Karpas-422 (cell line): ENCODE measurements at places on chromosomes 11 and 22. TPM values are rescaled to one million over a fixed set of nuclear protein-coding genes. Genes with fewer than 3 reads are reported as not detected.

Gene OR2AT4
- total RNA-seq: 0.04 TPM in 1 of 2 replicates, not detected in the other

Gene MB
- not detected in 2 replicates for total RNA-seq

Gene GLYATL1
- total RNA-seq: not detected in 2 replicates

Gene BLID
- not detected in 2 replicates for total RNA-seq

Gene TANGO2
- 36.8 and 39.0 TPM in 2 replicates for total RNA-seq

Gene TIMP3
- total RNA-seq: not detected in 2 replicates

Gene PPFIA1
- 24.6 and 50.1 TPM in 2 replicates for total RNA-seq

Gene TENM4
- 0.87 TPM in 1 of 2 replicates, not detected in the other for total RNA-seq

DNA sequence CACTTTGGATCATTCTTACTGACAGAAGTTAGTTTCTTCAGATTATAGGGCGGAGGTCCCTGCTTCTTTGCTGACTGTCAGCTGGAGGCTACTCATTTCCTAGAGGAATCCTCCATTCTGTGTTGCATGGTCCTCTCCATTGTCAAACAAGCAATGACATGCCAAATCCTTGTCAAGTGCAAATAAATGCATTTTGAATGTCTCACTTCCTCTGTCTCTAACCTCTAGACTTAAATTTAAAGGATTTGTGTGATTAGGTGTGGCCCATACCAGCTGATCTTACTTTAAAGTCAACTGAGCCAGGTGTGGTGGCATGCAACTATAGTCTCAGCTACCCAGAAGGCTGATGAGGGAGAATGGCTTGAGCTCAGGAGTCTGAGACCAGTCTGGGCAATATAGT is 458.4 kb upstream of the CCDC179 start:
- no peak overlapping the region for H3K4me3 ChIP-seq
- DNase-seq: no peak
- H3K27me3 ChIP-seq: no peaks in the 10 kb centered on the region
- no peaks in the 10 kb centered on the region for H3K4me1 ChIP-seq

DNA sequence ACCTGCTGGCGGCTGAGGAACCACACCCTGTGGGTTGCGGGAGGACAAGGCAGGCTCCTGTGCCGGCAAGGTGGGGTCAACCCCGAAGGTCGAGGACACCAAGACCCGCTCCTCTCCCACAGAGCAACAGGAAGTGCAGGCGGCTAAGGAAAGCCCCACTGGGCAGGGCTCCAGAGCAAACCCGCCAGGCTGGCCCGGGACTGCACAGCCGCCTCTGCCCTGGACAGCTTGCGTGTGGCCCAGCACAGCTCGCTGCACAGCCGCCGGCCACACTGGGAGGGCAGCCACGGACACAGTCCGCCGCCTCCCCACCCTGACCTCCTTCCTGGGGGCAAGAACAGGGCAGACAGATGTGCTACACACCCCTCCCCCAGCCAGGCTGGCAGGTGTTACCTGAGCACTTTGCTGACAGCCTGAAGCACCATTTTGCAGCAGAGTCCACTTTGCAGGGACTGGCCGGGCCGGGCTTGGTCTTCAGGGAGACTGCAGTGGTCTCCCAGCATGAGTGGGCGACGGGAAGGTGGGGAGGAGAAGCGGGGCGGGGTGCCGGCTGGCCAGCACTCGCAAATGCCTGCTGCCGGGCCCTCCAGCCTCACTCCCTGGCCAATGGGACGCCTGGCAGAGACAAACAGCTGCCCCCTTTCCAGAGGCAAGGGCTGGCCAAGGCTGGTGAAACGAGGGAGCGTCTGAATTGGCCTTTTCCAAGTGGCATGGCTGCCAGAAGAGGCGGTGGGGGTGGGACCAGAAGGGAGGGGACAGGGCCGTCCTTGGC is at the start of gene MOB2:
Gene MOB2, minus strand, starts transcription at position 726 of the 772 bp plus-strand sequence. Its CDS starts 223 bp downstream, at position 503.
- no peaks in the 10 kb centered on the region for H3K36me3 ChIP-seq
- DNase-seq: no peak
- no peaks in the 10 kb centered on the region for H3K4me1 ChIP-seq

GRCh38 chr11:44771841-44772240 is 45.1 kb downstream of the TSPAN18 start:
- DNase-seq: no peak
- no peaks in the 10 kb centered on the region for H3K27me3 ChIP-seq
- H3K36me3 ChIP-seq: no peaks in the 10 kb centered on the region
- no peak overlapping the region for H3K4me3 ChIP-seq

GRCh38 chr11:96105944-96106343 is 182.0 kb upstream of the MTMR2 start:
- H3K4me3 ChIP-seq: no peak overlapping the region
- H3K27ac ChIP-seq: no peak overlapping the region
- no peaks in the 10 kb centered on the region for H3K4me1 ChIP-seq
- DNase-seq: no peak

GRCh38 chr22:39534092-39534506 is 1.6 kb upstream of the RPS19BP1 start:
- H3K4me3 ChIP-seq: no peak overlapping the region
- peaks cover 48% of the 10 kb centered on the region for H3K4me1 ChIP-seq
- no peak for DNase-seq
- H3K36me3 ChIP-seq: peaks cover 8% of the 10 kb centered on the region; the same call in 1 of the 2 replicates

DNA sequence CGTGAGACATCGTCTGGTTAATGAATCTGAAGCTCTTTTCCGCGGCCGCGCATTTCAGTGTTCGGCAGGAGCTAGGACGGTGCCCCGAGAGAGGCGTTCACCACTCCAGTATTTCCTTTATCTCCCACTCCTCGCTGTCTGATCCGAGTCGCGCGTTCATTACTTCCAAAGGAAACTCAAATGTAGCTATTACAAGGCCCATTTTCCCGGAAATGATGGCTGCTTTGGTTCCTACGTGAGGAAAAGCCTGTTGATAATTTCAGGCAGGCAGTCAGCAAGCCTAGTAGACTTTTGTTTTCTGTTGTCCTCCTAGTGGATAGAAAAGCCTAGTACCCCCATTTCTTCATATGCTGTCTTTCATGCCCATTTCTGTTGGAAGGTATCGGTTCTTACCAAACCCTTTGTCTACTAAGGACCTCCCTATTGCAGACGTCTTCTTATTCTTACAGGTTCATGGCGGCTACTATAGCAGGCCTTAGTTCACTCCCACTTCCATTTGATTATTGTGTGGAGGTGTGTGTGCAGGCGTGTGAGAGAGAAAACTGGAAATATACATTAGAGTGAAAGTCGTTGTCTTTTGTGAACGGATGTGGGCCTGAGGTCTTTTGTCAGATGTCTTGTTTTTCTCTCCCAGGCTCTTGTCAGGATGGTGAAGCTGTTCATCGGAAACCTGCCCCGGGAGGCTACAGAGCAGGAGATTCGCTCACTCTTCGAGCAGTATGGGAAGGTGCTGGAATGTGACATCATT is 737 bp downstream of the RBM4 start:
- H3K36me3 ChIP-seq: peaks cover 61% of the 10 kb centered on the region
- H3K4me1 ChIP-seq: peaks cover 53% of the 10 kb centered on the region
- DNase-seq: peak; percentile 56
- H3K4me3 ChIP-seq: peak overlapping the region; percentile 99
- no peaks in the 10 kb centered on the region for H3K27me3 ChIP-seq
- H3K27ac ChIP-seq: peak overlapping the region; percentile 88

GRCh38 chr22:44281768-44282637 is 30.7 kb downstream of the SHISAL1 start:
- peaks cover 13% of the 10 kb centered on the region for H3K4me1 ChIP-seq
- H3K27me3 ChIP-seq: no peaks in the 10 kb centered on the region
- no peak for DNase-seq
- H3K4me3 ChIP-seq: no peak overlapping the region
- H3K36me3 ChIP-seq: no peaks in the 10 kb centered on the region
- no peak overlapping the region for H3K27ac ChIP-seq

- H3K27me3 ChIP-seq: no peaks in the 10 kb centered on the region
- peak; percentile 93 for DNase-seq
- H3K27ac ChIP-seq: peak within 1 kb of the TSS; percentile 52; the same call in 1 of the 2 replicates
- no peaks in the 10 kb centered on the region for H3K36me3 ChIP-seq
Measured at GRCh38 chr22:38056969-38057891, at the start of gene PICK1. Gene PICK1 (plus strand): TSS chr22:38057404. CDS start chr22:38057810, 406 bp downstream.

- no peak overlapping the region for H3K4me3 ChIP-seq
- no peaks in the 10 kb centered on the region; the same call in 1 of the 2 replicates for H3K27me3 ChIP-seq
- no peaks in the 10 kb centered on the region for H3K36me3 ChIP-seq
- no peaks in the 10 kb centered on the region for H3K4me1 ChIP-seq
Measured at GRCh38 chr11:20729597-20730105, 60.3 kb downstream of the NELL1 start.

DNA sequence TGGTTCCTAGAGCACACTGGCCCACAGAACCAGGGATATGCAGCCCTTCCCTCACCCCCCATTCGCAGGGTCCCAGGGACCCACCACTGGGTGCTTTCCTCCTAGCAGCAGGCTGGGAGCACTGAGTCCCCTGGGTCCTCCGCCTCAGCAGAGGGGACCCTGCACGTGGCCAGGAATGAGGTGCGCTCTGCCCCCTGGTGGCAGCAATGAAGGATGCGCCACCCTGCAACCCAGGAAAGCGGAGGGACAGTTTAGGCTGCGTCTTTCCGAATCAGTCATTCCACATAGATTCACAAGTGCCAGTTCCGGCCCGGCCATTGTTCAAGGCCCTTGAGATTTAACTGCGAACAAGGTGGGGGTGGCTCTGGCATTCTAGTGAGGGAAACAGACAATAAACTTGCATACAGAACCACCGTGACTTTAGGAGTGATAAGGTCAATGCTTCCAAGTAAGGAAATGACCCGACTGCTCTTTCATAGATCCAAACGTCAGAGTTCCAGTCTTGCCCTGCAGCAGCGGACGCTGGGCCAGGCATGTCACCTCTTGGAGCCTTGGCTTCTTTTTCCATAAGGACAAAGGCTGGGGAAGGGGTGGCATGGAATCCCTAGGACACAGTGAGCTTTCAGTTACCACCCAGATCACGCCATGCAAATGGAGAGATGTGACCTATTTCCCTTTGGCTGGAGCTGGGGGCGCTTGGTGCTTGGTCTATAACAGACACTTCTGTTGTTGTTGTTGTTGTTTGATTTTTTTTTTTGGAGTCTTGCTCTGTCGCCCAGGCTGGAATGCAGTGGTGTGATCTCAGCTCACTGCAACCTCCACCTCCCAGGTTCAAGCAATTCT is 7.7 kb downstream of the RIN1 start:
- DNase-seq: peak; percentile 93
- peak overlapping the region; percentile 52 for H3K4me3 ChIP-seq
- no peak overlapping the region for H3K27ac ChIP-seq
- H3K4me1 ChIP-seq: peaks cover 16% of the 10 kb centered on the region
- no peaks in the 10 kb centered on the region for H3K27me3 ChIP-seq

DNA sequence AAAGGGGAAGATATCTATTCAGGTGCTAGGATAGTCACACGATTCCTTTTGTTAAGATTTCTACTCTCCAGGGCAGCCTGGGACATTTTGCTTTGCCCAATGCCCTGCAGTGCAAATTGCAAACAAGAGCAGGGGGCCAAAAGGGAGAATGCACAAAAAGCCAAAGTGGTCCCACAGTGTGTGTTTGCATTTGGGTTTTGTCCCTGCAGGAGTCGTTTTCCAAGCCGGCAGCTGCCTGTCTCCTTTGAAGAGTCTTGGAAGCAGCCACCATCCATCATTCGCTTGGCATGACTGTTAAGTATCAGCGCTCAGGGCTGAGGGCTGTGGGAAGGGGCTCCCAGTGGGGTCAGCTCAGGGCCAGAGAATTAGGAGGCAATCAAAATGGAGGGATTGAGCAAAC is 184.7 kb downstream of the MIAT start:
- no peaks in the 10 kb centered on the region for H3K36me3 ChIP-seq
- H3K27ac ChIP-seq: no peak overlapping the region
- no peaks in the 10 kb centered on the region for H3K27me3 ChIP-seq
- peaks cover 8% of the 10 kb centered on the region for H3K4me1 ChIP-seq
- H3K4me3 ChIP-seq: no peak overlapping the region

- peak overlapping the region; percentile 4; the same call in 1 of the 2 replicates for H3K27ac ChIP-seq
- H3K27me3 ChIP-seq: no peaks in the 10 kb centered on the region
- H3K4me1 ChIP-seq: peaks cover 7% of the 10 kb centered on the region
- H3K4me3 ChIP-seq: peak overlapping the region; percentile 27; the same call in 1 of the 2 replicates
- no peaks in the 10 kb centered on the region for H3K36me3 ChIP-seq
Measured at GRCh38 chr22:40898850-40899357, 37.0 kb upstream of the DNAJB7 start.

DNA sequence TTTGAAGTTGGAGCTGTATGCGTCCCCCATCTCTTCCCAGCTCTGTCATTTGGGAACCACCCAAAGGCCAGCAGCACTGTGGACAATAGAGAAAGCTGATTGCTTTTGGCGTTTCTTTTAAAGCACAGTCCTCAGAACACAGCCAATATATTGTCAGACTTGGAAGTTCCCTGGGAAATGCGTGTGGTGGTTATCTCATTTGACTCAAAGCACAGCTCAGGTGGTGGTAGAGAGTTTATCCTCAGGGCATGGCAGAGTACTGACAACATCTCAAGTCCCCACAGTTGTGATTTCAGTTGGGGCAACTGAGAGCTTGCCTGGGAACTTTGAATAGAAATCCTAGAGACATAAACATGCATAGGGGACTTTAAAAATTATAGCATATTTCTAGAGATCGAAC is 601.3 kb downstream of the ETS1 start:
- H3K4me3 ChIP-seq: no peak overlapping the region
- H3K36me3 ChIP-seq: no peaks in the 10 kb centered on the region
- H3K4me1 ChIP-seq: no peaks in the 10 kb centered on the region
- no peak overlapping the region for H3K27ac ChIP-seq
- no peaks in the 10 kb centered on the region for H3K27me3 ChIP-seq
- DNase-seq: no peak

GRCh38 chr11:35145271-35145670 is 6.3 kb downstream of the CD44 start:
- H3K36me3 ChIP-seq: no peaks in the 10 kb centered on the region
- 0 out of 2 replicates have a peak, but pooled peaks cover 4% of the 10 kb centered on the region for H3K27me3 ChIP-seq
- H3K27ac ChIP-seq: no peak overlapping the region
- H3K4me3 ChIP-seq: no peak overlapping the region
- DNase-seq: no peak
